ENCODE measurements at places on chromosomes 4 and X.

GRCh38 chr4:73573794-73574528, 46.3 kb downstream of the RASSF6 start:
- peak; percentile 77 for DNase-seq

DNA sequence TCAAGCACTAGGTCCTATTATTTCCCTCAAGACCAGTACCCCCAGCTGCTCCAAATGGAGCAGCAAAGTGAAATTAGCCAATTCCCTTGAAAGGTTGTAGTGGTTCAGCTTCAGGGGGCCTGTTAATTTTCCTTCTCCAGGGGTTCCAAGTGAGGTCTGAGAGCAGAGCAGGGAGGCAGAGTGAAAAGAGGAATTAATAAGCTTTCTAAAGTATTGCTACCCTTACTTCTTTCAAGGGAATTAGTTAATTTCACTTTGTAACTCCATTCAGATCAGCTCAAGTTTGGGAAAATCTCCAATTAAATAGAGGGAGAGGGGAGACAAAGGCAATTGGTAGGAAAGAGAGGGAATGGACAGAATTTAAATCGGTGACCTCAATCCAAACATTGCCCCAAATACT, 78.7 kb upstream of the SLC7A11 start:
- DNase-seq, result no peak

- DNase-seq, result no peak
Observed at GRCh38 chr4:2813446-2814405, 20.8 kb downstream of the SH3BP2 start.

DNA sequence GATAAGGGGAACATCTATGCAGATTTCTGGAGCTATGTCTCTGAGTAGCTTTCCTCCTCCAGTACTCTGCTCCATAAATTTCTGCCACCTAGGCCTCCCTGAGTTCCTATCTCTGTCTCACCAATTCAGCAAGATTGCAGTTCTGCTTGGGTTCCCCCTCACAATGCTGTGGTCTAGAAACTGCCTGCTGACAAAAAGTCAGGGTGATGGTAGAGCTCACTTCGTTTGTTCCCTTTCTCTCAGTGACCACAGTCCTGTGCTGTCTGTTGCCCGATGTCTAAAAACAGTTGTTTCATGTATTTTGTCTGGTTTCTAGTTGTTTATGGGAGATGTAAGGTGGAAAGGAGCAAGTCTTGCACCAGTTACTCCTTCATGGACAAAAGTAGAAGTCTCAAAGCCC, 41.1 kb downstream of the AMMECR1 start:
- no peak for DNase-seq

- DNase-seq, result no peak
Observed at GRCh38 chr4:125693228-125693627, 378.5 kb downstream of the FAT4 start.

GRCh38 chr4:53885668-53886067, 178.7 kb downstream of the CHIC2 start:
- no peak for DNase-seq

- DNase-seq, result no peak
Observed at GRCh38 chr4:3634894-3635820, 102.9 kb upstream of the LRPAP1 start.

DNA sequence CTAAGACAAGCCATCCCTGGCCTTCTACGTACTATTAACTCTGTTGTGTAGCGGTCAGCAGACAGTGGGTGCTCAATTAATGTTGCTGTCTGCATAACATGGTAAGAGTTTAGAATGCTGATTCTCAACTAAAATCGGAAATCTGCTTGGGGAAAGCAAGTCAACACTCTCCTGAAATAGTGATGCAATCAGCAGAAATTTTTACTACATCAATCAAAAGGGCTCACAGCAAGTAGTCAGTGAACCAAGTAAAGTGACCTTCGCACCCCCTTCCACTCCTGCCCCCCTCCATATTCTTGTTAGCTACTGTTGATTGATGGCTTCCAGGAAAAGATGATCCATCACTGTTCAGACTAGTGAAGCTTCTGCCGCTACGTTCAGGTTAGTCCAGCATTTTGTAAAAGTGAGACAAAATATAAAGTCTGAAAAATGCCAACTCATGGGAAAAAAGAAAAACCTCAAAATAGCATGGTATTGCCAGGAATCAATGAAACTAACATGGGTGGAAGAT, 247.9 kb downstream of the HNRNPD start:
- no peak for DNase-seq

GRCh38 chrX:150569155-150569477, 695 bp downstream of the MTM1 start:
- no peak for DNase-seq

GRCh38 chr4:46586566-46586965, 196.6 kb upstream of the GABRA2 start:
- DNase-seq, result no peak

- peak; percentile 54 for DNase-seq
Observed at GRCh38 chrX:100895365-100896075, 21.4 kb upstream of the NOX1 start.

- DNase-seq, result peak; percentile 83
Observed at GRCh38 chrX:115560978-115561604, at the start of gene PLS3. Gene PLS3 (plus strand): TSS chrX:115561174. CDS start chrX:115610251, 49,077 bp downstream.

DNA sequence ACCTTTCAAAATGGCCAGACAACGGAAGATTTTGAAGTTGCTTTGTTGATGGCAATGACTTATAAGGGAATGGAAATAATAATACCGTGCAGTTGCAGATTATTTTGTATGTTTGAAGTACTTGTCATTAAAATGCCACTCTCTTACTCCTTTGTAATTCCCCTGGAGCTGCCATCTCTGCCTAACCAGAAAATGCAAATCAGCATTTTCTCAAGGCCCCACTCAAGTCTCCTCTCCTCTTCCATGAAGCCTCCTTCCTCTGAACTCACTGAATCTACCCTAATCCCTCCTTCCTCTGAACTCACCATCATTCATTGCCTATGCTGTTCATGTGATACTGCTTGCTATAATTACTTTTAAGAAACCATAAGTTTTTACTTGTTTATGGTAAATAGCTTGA, 60.2 kb upstream of the RBPJ start:
- DNase-seq, result no peak

- DNase-seq, result no peak
Observed at GRCh38 chr4:76494871-76495590, 60.0 kb downstream of the SHROOM3 start.

GRCh38 chrX:53076671-53077070, 5.5 kb upstream of the TSPYL2 start:
- DNase-seq, result no peak

- no peak for DNase-seq
Observed at GRCh38 chr4:1604181-1604705, 79.9 kb downstream of the FAM53A start.

DNA sequence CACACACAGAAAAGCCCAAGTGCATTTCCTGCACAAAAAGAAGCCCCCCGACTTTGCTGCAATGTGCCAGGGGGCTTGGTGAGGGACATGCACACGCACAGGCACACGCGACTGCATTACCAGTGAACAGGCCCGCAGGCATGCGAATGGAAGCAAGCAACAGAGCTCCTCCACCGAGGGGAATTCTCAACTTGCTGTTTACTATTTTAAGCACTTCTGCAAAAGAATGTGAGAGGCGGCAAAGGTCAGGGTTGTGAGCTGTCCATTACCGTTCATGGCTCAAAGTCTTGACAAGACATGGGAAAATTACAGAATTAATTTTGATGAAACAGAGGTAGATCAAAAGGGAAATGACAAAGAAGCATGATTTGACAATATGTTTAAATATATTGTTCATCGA, 342.5 kb upstream of the NOCT start:
- no peak for DNase-seq

DNA sequence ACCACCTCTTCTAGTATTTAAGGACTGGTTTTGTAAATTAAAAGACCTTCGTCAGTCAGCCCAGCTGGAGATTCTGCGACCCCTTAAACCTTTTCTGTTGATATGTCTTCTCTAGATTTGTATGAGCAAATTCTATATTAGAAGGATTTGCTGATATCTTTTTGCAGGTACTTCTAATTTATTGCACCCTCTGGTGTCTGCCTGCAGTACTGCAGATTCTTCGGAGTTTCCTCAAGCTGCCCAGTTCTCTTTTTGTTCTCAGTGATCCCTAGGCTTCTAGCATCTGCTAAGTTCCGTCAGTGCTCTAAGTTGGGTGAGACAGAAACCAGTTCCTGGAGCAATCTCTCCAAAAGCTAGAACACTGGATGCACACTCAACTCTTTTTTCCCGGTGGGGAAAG, 545.2 kb downstream of the C4orf33 start:
- DNase-seq, result peak; percentile 30

DNA sequence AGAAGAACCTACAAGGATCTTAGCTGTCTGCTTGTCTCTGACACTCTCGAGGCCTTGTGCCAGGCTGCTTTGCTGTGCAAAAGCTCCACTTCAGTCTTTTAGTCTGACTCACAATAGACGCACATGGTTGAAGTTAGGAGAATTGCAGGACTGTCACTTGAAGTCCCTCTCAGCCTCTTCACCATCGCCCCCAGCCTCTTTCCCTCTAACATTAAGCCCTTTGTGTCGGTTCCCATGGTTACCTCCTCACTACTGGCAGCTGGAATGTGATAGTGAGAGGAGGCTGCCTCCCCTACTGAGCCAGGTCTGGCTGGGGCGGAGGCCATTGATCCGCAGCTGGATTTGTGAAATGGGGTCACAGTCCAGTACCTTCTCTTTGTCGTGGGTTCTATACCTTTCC, 201.8 kb downstream of the SOWAHB start:
- DNase-seq, result peak; percentile 78

DNA sequence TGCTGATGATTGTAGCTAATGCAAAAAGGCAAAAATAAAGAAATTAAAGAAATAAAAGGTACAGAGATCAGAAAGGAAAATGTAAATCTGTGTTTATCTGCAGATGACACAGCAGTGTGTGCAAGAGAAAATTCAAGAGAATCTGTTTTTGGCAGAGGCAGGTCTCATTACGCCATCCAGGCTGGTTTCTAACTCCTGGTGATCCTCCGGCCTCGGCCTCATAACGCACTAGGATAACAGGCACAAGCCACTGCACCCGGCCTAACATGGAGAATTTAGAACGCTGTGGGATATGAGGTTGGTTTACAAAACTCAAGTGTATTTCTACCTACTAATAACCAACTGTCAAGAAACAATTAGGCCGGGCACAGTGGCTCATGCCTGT, 29.4 kb downstream of the CTBP1 start:
- no peak for DNase-seq

- no peak for DNase-seq
Observed at GRCh38 chr4:86354390-86354789, 5.5 kb downstream of the MAPK10 start.

DNA sequence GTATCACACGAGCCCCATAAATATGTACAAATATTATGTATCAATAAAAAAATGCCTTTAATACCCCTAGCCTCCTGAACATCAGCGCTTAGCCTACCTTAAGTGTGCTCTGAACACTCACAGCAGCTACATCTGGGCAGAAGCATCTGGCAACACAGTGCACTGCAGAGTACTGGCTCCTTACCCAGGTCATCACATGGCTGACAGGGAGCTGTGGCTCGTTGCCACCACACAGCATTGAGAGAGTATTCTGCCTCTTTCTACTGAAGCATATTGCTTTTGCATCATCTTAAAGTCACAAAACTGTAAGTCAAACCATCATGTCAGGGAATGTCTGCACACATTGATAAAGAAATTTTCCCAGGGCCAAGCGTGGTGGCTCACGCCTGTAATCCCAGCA, 55.2 kb downstream of the TRIML1 start:
- DNase-seq, result no peak

DNA sequence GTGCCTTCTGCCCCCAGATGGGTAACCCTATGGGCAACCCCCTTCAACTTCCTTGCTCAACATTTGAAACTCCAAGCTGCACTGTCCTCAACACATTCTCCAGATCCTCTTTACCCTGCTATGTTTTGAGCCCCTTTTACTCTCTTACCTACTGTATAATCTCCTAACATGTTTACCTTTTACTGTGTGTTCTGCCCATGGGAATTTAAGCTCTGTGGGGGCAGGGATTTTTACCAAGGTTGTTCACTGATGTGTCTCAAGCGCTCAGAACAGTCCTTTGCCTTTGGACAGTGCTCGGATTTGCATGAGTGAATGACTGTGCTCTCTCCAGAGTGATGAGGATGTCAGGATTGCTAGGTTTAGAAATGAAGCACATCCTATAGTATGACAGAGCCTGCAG, 53.2 kb downstream of the SORBS2 start:
- DNase-seq, result no peak

DNA sequence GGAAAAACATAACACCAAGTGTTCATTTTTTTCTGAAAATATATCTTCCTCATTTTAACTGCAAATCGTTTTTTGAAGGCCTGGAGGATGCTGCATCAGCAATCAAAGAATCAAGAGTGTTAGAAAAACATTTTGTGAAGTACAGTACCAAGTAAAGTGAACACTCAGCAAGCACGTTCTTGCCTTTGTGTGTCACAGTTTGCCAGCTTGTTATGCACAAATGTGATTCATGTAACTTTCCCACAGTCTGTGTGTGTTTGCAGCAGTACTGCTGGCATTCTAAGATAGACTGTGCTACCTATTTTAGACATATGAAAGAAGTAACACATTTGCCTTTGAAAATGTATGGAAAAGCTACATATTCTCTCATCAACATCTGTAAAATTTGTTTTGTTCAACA, 1617.7 kb downstream of the RPA4 start:
- no peak for DNase-seq

DNA sequence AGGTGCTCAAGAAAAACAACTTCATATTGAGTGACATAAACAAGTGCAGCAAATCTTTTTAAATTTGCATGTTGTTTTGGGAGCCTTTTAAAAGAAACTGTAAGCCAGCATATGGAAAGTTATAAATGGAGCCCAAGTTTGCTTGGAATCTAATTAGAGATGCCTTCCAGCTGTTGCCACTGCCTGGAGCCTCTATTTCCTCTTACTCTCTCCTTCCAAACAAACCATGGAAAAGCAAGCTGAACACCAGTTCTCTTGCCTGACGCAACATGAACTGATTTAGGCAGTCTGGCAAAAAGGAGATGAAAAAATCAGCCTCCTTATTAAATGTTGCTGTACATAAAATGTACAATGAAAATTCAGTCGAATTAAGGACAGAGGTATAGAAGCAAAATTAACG, 21.5 kb downstream of the ARSJ start:
- DNase-seq, result no peak

DNA sequence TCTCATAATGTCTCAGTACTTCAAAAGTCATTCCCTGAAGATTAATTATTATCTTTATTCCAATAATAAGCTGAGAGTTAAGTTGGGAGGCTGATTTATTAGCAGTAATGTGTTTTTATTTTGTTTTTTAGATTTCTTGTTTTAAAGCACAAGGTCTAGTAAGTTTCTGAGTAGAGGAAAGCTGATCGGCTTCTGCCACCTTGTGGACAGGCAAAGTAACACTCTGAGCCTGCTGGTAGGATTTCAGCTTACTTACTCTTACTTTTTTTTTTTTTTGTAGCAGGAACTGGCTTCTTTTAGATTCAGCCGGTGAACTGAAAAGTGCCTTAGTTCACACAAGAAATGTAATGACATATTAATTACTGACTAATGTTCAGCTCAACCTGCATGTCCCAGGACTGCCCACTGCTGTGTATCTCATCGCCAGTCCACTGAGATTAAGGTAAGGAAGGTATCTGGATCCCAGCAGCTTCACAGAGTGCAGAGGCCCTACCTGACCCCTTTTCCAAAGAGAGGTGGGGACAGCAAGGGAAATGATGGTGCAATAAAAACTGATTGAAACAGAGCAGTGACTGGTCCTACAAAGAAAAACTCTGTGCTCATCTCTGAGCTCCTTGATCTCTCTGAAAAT, 126.5 kb downstream of the ADGRA3 start:
- DNase-seq, result peak; percentile 47

Data from NT2/D1 (cell line).